Activated CD8-positive, alpha-beta memory T cell treated with anti-CD3 and anti-CD28 coated beads for 48 hours (primary cell): ENCODE measurements at places on chromosomes 13 and 19.

DNA sequence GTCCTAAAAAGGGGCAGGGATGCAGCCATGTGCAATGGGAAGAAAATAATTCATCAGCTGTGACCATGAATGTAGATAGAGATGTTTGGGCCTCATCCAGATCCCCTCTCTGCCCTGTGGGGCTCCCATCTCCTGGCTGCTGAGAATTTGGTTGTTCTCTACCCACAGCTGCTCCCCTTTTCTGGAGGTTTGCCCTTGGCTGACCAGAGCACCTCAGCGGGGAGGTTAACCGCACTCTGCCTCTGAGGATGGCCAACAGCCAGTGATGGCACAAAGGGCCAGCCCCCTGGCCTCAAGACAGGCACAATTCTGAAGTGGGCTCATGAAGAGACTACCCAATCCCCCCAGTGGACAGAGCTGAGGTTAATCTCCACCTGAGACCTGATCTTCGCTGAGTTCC, 61.5 kb upstream of the SERP2 start:
- DNase-seq, result no peak

GRCh38 chr13:71249011-71249410, 618.0 kb downstream of the DACH1 start:
- DNase-seq, result no peak

DNA sequence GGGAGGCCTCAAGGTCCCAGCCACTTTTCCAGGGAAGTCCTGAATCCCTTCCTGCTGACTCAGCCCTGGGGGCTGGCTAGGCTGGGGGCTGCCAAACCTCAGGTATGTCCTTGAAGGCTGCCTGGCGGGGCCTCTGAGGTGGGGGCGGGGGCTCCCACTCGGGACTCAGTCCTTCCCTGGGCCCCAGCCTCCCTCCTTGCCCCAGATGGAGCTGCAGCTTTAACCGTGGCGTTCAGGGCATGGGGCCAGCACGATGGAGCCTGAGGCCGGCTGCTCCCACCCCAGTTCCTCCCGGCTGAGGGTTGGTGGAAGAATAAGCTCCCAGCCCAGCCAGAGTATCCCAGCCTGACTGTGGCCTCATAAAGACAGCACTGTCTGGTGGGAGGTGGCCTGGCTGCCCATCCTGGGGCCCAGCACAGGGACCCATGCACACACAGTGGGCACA, 12.4 kb downstream of the CILP2 start:
- no peak for DNase-seq

- no peak for DNase-seq
Observed at GRCh38 chr13:72891423-72891822, 109.5 kb downstream of the PIBF1 start.

DNA sequence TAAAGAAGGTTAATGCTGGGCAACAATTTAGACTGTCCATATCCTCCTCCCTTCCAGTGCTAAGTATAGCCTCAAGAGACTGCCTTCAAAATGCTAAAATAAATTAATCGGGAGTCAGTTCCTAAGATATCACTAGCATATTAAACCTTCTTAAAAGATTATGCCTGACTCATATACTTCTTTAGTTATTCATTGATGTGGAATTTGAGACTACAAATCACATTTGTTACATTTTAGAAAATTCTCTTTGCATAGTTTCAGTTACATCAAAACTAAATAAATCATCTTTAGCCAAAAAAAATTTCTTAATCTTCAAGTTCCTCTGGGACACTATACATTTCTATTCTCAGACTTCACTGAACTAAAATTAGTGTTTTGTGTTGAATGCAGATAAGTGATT, 769.1 kb downstream of the PCDH9 start:
- no peak for DNase-seq

GRCh38 chr13:106470576-106470975, 64.9 kb downstream of the EFNB2 start:
- DNase-seq, result no peak

DNA sequence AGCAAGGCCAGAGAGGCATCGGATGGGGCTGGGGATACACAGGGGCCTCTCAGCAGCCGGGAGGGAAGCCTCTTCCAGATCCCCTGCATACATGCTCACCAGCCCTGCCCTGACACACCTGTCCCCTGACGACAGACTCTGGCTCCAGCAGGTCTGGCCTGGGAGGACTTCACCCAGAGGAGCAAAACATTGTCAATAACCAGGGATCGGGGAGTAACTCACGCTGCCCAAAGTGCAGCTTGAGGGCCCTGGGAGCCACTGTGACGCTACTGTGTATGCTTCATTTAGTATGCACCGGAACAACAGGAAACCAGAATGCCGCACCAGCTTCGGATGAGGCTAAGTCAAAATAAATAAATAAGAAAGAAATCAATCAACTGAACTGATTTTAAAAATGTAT, 12.4 kb upstream of the CD22 start:
- no peak for DNase-seq

DNA sequence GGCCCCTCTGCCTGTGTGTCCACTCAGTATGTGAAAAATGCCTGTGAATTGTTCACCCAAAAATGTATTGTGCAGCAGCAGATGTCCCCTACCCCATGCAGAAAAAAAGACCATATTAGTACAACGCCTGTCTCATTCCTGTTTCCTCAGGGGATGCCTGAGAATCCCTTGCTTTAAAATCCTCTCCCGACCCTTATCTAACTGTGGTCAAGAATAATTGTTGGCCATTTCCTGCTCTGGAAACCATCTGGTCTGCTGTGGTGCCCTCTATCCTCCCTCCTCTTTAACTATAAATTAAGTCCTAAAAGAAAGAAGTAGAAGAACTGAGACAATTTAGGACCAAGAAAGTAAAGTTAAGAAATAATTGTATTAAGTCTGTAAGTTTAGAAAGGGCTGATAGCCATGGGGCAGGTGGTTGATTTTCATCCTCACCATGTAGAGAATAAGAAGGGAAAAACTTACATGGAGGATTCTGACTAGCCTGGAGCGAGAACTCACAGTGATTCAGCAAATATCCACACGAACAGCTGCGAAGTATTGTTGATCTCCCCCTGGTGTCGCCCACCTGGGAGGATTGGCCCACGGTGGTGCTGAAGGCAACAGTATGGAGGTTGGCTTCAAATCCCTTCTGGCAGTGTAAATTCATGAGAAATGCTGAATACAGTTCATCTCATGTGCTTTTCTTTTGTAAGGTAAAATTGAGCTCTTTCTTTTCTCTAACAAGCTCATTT, 85.6 kb downstream of the COL4A2 start:
- DNase-seq, result no peak

DNA sequence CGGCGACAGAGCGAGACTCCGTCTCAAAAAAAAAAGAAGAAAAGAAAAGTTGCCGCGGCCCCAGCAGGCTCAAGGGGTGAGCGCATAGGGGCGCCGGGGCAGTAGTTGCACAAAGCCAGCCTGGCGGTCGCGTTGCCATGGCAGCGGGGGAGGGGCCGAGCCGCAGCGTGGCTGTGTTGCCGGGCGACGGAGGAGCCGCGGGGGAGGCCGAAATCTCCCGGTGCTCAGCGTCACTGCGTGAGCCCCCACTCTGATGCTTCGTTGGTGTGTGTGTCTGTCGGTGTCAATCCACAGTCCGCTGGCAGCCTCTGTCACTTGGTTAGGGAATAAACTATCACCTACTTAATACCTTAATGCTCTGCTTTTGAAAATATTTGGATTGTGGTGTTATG, 82.9 kb upstream of the C1QTNF9B start:
- DNase-seq, result peak; percentile 82

GRCh38 chr13:91506759-91507158, 108.3 kb downstream of the GPC5 start:
- DNase-seq, result no peak

GRCh38 chr13:113144255-113144629, 14.2 kb upstream of the PROZ start:
- DNase-seq, result no peak

DNA sequence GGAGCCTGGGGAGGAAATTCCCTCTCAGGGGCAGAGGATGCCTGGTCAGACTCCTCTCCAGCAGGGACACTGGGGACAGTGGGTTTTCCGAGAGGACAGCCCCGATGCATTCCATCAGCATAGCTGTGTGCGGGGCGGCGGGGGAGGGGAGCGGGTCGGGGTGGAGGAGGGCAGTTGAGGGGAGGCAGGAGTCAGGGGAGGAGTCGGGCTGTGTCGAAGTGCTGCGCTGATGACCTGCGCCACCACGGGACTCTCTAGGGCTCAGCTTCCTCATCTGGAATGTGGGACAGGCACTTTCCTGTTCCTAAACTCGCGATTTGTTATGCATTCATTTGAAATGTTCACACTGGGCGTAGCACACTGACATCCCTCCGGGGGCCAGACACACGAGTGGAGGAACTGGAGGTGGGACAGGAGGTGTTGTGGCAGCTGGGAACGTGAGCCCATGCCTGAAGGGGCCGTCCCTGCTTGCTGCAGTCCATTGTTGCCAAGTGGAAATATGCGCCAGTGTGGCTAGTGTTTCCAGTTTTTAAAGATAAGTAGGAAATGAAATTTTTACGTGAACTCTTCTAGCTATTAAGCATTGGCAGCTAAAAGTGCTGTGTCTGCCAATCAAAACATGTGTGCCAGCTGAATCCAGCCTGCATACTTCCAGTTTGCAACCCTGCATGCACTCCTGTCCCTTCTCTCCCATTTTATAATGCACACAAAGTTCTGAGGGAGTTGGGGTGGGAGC, 43.3 kb downstream of the FLT1 start:
- DNase-seq, result no peak

- no peak for DNase-seq
Observed at GRCh38 chr13:99260216-99260615, 2.0 kb upstream of the GPR18 start.

DNA sequence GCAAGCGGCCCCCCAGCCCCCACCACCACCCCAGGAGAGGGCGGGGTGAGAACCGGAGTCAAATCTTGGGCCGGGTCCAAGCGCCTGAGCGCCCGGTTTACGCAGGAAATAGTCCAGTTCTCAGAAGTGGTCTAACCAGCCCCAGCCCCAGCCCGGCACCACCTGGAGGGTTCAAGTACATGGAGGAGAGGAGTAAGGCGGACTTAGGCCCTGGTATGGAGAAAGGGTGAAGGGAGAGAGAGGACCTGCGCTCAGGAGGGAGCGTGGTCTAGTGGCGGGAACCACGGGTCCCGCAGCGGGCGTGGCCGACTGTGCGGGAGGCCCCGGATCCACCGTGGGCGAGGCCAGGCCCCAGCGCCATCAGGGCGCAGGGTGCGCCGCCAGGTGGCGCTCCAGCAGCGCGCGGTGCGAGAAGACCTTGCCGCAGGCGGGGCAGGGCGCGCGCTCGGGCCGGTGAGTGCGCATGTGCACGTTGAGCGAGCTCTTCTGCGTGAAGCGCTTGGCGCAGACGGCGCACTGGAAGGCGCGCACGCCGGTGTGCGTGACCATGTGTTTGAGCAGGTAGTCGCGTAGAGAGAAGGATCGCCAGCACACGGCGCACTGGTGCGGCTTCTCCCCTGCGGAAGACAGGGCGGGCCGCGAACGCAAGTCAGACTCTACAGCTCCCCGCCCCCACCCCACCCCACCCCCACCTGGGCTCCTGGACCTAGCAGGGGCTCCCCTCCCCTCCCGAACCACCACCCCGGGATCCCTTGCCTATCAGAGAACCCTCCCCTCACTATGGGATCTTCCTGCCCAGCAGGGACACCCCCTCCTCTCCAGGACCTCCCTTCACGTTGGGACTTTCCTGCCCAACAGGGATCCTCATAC, 2.1 kb upstream of the SLC27A5 start:
- peak; percentile 88 for DNase-seq

GRCh38 chr13:94214975-94215374, 264.5 kb downstream of the DCT start:
- DNase-seq, result no peak

- no peak for DNase-seq
Observed at GRCh38 chr13:90107661-90108060, 1239.8 kb upstream of the MIR17HG start.

DNA sequence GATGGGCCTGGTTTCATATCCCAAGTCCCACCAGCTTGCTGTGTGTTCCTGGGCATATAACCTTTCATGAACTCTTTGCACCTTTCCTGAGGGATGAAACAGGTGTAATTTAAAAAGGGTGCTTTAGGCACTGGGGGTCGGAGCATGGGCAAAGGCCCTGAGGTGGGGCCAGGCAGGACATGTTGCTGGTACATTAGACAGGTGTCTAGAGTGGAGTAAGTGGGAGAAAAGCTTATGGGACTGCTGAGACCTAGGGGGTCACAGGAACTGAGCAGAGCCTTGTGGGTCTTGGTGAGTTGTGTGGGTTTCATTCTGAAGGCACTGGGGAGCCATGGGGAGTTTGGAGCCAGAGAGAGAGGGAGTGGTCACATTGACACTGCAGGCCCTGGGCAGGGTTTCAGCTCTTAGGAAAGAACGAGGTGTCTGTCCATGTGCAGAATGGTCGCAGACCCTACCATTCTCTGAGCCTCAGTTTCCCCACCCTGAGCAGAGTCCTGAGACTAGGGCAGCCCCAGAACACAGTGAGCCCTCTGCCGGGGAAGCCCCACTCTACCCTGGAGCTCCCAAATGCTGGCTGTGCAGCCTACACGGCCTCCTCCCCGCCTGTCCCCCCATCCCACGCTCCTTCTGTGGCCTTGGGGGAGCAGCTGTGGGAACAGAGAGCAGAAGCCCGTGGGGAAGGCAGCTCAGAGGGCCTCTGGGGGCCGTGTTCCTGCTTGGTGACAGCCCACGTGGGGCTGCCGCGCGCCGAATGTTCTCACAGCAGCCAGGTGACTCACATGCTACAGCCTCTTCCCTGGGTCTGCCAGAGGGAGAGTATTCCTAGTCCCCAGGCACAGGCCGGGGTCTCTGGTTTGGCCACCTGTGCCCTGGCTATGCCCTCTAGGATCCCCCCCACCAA, 7.3 kb upstream of the HOMER3 start:
- DNase-seq, result no peak

DNA sequence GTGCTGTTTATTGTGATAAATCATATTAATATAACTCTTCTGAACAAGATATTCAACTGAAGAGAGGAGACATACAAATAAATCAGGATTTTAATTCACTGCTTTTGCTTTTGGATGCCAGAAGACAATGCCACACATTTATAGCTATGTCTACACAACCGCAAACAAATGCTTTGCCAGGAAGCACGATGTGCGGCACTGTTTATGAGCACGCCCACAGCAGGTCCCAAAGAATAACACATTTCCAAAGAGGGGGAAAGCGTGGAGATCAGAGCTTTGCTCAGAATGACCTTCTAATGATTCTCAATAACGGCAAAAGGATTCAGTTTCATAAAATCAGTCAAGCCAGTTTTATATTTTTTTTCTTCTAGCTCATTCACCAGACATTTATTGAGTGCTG, 16.7 kb downstream of the FAM216B start:
- no peak for DNase-seq

GRCh38 chr13:64066711-64067110, 2651.1 kb upstream of the PCDH20 start:
- DNase-seq, result no peak

- no peak for DNase-seq
Observed at GRCh38 chr13:97107815-97108529, 113.7 kb upstream of the OXGR1 start.

- DNase-seq, result no peak
Observed at GRCh38 chr19:19107654-19108053, 30.6 kb downstream of the TMEM161A start.
